ENCODE measurements at places on chromosomes 4 and X.

DNA sequence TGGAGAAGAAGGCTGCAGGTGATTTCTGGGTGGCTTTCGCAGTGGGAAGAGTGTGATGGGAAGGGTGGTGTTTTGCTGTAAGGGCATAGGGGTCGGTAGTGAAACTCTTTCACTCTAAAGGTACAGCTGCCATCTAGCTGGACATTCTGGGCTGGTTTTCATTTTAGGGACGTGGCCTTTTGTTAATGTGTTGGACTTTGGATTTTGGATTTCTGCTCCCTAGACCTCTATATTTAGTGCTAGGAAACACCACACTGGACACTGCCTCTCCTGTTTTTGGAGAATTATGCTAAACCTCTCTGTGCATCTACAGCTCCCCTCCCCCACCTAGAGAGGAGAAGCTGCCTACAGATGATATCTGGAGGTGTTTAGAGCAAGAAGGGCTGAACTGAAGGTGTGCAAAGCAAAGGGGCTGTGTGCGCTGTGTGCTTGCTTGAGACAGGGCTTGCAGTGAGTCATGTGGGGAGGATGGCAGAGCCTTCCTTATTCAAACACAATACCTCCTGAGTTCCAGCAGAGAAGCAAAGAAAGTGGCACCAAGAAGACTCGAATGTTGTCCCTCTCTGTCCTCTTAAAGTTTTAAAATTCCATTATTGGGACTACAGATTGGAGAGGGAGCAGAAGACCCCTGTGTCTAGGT, 47.9 kb downstream of the STARD8 start:
- no peak for DNase-seq

DNA sequence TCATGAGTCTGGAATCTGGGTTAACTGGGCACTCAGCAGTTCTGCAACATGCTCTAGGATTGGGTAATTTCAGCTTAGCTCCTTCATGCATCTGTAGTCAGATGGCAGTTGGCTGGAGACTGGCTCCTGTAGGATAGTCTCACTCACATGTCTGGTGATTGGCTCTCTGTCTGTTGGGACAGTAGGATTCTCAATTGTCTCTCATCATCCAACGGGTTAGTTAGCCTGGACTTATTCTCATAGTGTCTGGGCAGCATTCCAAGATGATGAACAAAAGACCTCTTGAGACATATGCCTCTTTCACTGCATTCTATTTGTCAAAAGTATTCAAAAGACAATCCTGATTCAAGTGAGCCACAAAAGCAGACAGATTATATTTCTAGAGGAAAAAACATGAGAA, 795.6 kb upstream of the GALNTL6 start:
- DNase-seq, result no peak

GRCh38 chr4:181863856-181864255, 379.3 kb upstream of the TENM3 start:
- no peak for DNase-seq

GRCh38 chr4:184434501-184435066, 39.8 kb downstream of the IRF2 start:
- DNase-seq, result no peak

- DNase-seq, result no peak
These were observed 192.9 kb upstream of the CTSO start for GRCh38 chr4:156146571-156146970.

DNA sequence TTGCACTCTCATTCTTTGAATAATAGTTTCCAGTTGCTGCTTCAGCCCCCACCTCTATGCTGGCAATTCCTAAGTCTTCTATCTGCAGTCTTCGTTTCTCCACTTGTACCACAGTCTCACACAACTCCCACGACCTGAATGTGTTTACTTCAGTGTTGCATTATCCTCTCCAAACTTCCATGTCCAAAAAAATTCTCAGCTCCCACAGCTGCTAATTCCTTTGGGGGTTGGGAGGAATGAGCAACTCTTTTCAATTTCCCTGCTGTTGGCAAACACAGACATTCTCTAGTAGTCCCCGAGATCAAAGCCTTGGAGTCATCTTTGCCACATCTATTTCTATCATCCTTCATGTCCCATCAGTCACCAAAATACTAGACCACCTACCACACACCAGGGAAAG, 14.4 kb upstream of the CDS1 start:
- no peak for DNase-seq

- peak; percentile 38 for DNase-seq
These were observed 178.7 kb upstream of the ATOH1 start for GRCh38 chr4:93649828-93650227.

DNA sequence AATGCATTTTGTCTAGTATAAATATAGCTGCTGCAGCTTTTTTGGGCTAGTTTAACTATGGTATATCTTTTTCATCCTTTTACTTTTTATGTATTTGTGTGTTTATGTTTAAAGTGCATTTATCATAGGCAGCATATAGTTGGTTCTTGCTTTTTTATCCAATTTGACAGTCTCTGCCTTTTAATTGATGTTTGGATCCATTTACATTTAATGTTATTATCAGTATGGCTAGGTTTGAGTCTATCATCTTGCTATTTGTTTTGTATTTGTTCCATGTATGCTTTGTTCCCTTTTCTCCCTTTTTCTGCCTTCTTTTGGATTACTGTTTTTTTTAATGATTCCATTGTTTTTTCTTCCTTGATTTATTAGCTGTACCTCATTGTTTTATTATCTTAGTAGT, 40.3 kb downstream of the GNL3L start:
- no peak for DNase-seq

DNA sequence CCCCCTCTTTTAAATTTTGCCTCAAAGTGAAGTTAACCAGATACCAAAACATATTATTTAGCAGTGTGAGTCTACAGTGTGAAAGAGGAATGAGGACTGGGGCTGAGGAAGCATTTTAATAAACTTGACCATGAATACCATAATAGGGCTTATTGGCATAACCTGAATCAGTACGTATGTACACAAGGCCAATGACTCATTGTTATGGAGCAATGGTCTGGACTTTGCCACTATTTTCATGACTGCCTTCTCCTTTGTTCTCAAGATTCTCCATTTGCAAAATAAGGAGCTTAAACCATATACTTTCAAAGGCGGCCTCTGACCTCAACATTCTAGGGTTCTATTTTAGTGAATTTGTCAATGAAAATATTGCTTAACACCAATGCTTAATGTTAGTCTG, 102.8 kb upstream of the OR13H1 start:
- no peak for DNase-seq

- no peak for DNase-seq
These were observed 953.9 kb upstream of the PCDH10 start for GRCh38 chr4:132195176-132195575.

DNA sequence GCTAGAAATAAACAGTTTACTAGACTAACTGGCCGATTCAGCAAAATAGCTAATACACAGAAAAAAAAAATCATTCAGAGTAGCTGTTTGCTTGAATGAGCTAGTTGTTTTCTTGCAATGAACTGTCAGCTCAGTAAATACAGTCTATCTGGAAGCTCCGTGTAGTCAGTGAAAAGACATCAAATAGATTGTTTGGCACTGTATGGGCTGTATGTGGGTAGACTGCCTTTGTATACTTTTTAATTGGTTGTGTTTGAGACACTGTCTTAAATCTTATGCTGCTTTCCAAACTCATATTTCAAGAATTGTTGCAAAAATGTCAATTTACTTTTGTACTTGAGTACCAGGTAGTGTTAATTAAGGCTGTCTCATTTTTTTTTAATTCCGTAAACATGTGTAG, 61.6 kb upstream of the GPR174 start:
- DNase-seq, result no peak

Measured in WTC11 (cell line).